ENCODE measurements at places on chromosomes 3 and 15.

- peaks cover 25% of the 10 kb centered on the region for H3K4me1 ChIP-seq
- DNase-seq: no peak
- no peaks in the 10 kb centered on the region for H3K36me3 ChIP-seq
- no peak overlapping the region for H3K27ac ChIP-seq
Measured at GRCh38 chr3:195154793-195155535, 116.0 kb downstream of the XXYLT1 start.

DNA sequence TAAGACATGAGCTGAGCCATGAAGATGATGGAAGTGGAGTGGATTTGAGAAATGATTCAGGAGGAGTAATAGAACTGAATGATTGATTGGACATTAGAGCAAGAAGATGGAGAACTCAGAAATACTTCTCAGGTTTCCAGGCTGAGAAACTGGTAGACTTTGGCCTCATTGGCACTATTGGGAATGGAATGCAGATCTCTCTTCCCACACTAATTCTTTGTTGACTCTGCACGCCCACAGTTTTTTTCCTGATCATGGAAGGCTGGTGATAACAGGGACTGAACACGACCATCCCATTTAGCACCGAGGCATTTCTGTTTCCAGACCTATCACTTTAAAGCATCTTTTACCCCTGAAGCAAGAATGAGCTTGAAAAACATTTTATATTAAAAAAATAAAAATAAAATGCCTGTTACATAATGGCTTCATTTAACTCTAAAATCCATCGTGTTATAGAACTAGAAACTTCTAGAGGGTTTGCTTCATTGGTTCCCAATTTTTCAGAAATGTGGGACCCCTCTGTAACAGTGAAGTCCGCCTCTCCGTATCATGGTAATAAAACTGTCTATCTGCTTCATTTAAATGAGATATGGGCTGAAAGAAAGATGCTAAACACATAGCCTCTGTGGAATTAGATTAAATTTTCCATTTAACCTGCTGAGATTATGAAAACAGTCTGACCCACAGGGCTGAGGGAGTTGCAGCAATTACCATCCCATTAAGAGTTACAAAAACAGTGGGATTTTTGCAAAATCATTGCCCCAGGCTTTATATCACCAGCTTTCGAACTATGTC, 562.0 kb upstream of the CFAP20DC start:
- DNase-seq: no peak
- H3K27ac ChIP-seq: no peak overlapping the region
- peaks cover 10% of the 10 kb centered on the region for H3K27me3 ChIP-seq
- no peak overlapping the region for H3K4me3 ChIP-seq
- H3K4me1 ChIP-seq: no peaks in the 10 kb centered on the region

DNA sequence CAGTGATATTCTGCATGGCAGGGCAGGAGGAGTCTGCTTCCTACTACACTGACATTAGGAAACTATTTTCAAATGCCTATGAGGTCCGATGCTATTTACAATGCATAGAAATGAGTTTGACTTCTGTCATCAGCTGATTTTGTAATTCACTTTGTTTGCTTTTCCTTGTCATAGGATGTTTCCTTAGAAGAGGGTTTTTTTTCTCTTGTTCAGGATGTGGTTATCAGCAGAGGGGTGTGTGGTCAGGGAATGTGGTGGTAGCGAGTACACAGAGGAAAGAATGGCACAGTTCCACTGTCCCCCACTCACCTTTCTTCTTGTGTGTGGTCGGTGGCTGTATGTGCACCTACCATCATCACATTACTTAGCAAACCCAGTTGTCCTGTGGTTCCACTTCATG, 231.5 kb downstream of the LRTM1 start:
- no peaks in the 10 kb centered on the region for H3K36me3 ChIP-seq
- no peaks in the 10 kb centered on the region for H3K4me1 ChIP-seq
- H3K27me3 ChIP-seq: no peaks in the 10 kb centered on the region

DNA sequence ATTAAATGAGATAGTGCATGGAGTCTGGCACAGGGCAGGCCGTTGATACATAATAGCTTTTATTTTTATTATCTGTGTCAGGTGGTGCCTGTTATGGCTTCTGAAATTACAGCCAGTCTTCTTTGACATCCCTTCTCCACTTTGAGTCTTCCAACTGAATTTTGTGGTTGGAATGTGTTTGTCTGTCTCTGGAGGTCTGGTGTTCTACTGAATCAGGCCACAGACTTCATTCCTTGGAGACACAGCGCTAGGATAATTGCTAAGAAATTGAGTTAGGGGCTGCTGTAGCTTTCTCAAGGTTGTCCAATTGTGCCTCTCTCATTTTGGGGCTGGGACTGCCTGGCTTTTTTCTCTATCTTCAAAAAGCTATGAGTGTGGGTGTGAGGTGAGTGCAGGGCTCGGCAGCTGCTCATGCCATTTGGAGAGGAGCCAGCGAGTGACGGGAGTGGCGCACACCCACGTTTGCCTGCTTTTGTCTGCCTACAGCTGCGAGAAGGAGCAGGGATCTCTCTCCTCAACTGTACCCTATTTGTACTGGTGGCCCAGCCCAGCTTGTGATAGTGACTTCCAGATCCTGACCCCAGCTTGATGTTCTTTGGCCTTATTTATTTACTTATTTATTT, 49.8 kb upstream of the SYN2 start:
- H3K27ac ChIP-seq: no peak overlapping the region
- H3K4me3 ChIP-seq: no peak overlapping the region
- H3K27me3 ChIP-seq: peaks cover 17% of the 10 kb centered on the region
- H3K4me1 ChIP-seq: no peaks in the 10 kb centered on the region
- H3K36me3 ChIP-seq: no peaks in the 10 kb centered on the region

- peaks cover 29% of the 10 kb centered on the region for H3K36me3 ChIP-seq
- peaks cover 3% of the 10 kb centered on the region for H3K27me3 ChIP-seq
- H3K27ac ChIP-seq: no peak overlapping the region
- DNase-seq: no peak
- H3K4me1 ChIP-seq: peaks cover 73% of the 10 kb centered on the region
Measured at GRCh38 chr3:46091046-46091445, 63.8 kb upstream of the XCR1 start.

DNA sequence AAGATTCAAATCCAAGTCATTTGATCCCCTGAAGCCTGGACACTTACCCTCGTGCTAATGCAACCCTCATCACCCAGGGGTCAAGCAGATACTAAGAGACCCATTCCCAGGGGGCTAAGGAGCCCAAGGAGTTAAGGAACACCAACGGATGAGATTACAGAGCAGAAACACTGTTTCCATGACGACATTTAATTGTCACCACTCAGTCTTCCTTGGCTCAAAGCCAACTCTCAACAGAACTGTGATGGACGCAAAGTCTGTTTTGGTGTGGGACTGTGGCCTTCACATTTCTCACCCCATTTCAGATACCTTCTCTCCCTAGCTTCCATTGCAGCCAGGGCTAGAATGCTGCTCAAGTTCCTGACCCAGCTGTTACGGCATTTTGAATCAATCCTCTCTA, 383.5 kb upstream of the WNT5A start:
- no peaks in the 10 kb centered on the region for H3K4me1 ChIP-seq
- no peak overlapping the region for H3K27ac ChIP-seq
- no peak for DNase-seq
- H3K27me3 ChIP-seq: no peaks in the 10 kb centered on the region
- no peaks in the 10 kb centered on the region for H3K36me3 ChIP-seq
- H3K4me3 ChIP-seq: no peak overlapping the region

- peaks cover 11% of the 10 kb centered on the region for H3K36me3 ChIP-seq
- H3K4me3 ChIP-seq: no peak overlapping the region
- no peaks in the 10 kb centered on the region for H3K27me3 ChIP-seq
- no peak for DNase-seq
- H3K27ac ChIP-seq: no peak overlapping the region
Measured at GRCh38 chr3:40287248-40287647, 22.3 kb upstream of the EIF1B start.

DNA sequence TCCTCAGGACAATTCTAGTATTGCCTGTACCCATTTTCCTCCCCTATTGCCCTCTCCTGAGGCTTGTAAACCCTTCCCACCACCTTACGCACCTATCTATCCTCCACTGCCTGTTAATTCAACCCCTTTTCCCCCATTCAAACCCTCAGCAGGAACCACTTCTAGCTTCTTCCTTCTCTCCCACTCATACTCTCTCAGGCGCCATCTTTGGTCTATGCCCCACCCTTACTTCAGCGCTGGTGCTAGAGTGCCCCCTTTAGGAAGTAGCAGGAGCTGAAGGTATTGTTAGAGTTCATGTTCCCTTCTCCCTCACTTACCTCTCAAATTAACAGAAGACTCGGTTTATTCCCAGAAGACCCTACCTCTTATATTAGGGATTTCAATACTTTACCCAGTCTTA, 121.8 kb upstream of the NLGN1 start:
- H3K4me3 ChIP-seq: no peak overlapping the region
- H3K4me1 ChIP-seq: no peaks in the 10 kb centered on the region
- H3K27ac ChIP-seq: no peak overlapping the region
- H3K36me3 ChIP-seq: no peaks in the 10 kb centered on the region
- no peaks in the 10 kb centered on the region for H3K27me3 ChIP-seq
- no peak for DNase-seq

- H3K27me3 ChIP-seq: no peaks in the 10 kb centered on the region
- no peaks in the 10 kb centered on the region for H3K4me1 ChIP-seq
- H3K36me3 ChIP-seq: no peaks in the 10 kb centered on the region
- no peak for DNase-seq
- no peak overlapping the region for H3K27ac ChIP-seq
- H3K4me3 ChIP-seq: no peak overlapping the region
Measured at GRCh38 chr3:81621277-81621676, 140.2 kb downstream of the GBE1 start.
